ENCODE measurements at places on chromosomes 2 and 18. TPM values are rescaled to one million over a fixed set of nuclear protein-coding genes. Genes with fewer than 3 reads are reported as not detected.

Gene ASAP2
- 10.9 TPM for polyA plus RNA-seq

GRCh38 chr2:182741620-182742019, 25.6 kb downstream of the DNAJC10 start:
- DNase-seq, result no peak

DNA sequence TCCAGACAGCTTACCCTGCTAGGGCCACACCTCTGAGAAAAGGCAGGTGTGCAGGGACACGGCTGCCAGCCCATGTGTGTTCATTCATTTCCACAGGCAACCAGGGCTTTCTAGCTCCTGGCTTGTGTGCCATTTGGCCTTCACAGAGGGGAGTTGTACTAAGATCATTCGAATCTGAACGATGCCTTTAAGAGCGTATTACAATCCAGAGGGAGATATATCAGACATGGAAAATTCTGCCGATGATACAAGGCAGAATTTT, 64.2 kb upstream of the OTOF start:
- no peak for DNase-seq

DNA sequence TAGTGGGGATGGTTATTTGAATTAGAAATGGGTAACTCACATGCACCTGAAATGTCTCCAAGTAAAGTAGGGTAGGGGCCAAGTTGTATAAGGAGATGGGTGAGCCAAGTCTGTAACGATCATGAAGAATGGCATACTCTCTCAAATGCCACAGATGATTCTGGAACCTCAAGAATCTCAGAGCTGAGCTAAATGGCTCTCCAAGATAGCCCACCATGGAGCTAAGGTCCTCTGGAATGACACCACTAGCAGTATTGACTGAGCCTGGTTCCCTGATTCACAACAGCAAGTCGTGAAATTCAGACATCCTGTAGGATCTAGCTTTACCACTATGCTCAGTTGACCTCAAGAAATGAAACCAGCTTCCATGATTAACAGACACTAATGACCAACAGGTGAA, 115.9 kb upstream of the EPAS1 start:
- no peak for DNase-seq

DNA sequence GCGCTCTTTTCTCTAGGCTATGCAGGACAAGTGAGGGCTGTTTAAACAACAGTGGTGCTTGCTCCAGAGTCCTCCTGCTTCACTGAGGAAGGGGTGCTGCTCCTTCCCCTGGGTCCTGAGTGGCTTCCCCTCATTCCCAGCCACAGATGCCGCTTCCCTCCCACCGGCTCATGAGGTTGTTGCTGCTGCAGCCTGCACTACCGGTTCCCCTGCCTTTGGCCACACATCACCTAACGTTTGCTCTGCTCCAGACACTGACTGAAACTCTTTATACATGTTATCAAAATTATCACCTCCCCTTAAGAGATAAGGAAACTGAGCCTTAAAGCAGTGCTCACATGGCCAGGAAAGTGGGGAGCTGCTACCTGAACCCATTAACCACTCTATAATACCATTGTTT, 130.8 kb upstream of the LGALSL start:
- no peak for DNase-seq

Gene SPHKAP
- polyA plus RNA-seq, result 0.06 TPM

DNA sequence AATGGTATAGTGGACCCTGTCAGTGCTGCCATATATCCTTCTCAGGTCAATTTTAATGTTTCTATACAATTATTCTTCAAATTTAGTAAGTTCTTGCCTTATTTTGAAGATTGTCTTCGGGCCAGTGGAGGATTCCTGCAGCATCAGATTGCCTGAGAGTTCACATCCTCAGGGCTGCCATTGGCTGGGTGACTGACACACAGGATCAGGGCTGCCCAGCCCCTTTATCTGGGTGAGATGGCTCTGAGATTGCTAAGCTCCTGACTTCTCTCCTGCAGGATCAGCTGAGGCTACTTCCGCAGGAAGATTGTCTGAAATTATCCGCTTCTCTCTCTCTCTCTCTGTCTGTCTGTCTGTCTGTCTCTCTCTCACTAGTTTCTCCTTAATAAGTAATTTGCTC, 567.4 kb downstream of the TSN start:
- DNase-seq, result no peak

Gene SLC9A4
- not detected for polyA plus RNA-seq

GRCh38 chr18:64674694-64675093, 525.8 kb upstream of the LINC00305 start:
- no peak for DNase-seq

Gene KLHL30
- not detected for polyA plus RNA-seq

- DNase-seq, result no peak
Observed at GRCh38 chr2:146412625-146413024, 1432.2 kb upstream of the ACVR2A start.

DNA sequence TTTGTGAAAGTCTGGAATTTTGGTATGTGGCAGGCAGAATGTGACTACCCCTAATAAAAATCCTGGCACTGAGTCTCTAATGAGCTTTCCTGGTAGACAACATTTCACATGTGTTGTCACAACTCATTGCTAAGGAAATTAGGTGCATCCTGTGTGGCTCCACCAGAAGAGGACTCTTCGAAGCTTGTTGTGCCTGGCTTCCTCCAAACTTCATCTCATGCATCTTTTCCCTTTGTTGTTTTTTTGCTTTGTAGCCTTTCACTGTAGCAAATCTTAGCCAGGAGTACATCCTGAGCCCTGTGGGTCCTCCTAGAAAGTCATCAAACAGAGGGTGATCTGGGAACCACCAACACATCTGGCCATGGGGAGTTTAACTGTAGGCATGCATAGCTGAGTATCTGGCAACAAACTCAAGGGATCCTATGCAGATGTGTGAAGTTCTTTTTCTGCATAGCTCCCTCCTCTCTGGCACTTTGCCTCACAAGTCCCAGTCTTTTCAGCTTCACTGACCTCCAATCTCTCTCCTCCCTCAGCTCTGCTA, 42.1 kb upstream of the SERTAD2 start:
- DNase-seq, result peak; percentile 38

Measured in GM23248 (cell line).